T-helper 17 cell (primary cell): ENCODE measurements at places on chromosomes 2 and 18.

DNA sequence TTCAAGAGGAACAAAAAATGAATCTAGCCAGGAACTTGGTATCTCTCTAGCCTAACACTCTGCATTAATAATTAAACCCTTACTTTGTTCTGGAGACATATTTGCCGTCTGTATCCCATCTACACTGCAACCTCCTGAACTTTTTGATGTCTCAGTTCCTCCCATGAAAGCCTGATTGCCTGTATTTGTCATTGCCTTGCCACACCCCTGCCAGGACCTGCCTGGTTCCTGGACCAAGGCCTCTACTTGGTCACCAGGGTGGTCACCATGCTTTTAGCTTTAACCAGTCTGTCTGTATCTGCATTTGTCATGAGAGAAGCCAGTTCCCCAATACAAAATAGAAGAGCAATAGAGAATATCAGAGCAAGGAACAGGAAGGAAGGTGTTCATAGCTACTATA, 58.8 kb upstream of the NOL4 start:
- no peak for DNase-seq

DNA sequence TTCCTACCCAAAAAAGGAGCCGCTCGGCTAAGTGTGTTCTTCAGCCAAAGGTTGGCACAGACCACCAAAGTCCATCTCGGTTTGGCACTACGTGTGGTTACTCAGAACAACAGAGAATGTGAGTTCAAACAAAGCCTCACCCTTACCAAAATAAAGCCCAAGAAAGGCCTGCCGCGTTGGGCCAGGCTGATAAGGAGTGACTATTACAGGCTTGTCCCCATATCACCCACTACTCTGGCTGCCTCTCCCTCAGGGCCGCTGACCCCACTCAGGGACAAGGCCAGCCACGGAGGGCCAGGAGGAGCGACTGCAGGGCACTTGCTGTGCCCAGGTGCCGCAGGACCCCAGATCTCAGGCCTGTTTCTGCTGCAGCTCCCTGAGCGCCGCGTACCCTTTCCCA, 13.8 kb downstream of the HS1BP3 start:
- no peak for DNase-seq

- no peak for DNase-seq
These were observed 5.2 kb upstream of the RSAD2 start for GRCh38 chr2:6872394-6872793.

DNA sequence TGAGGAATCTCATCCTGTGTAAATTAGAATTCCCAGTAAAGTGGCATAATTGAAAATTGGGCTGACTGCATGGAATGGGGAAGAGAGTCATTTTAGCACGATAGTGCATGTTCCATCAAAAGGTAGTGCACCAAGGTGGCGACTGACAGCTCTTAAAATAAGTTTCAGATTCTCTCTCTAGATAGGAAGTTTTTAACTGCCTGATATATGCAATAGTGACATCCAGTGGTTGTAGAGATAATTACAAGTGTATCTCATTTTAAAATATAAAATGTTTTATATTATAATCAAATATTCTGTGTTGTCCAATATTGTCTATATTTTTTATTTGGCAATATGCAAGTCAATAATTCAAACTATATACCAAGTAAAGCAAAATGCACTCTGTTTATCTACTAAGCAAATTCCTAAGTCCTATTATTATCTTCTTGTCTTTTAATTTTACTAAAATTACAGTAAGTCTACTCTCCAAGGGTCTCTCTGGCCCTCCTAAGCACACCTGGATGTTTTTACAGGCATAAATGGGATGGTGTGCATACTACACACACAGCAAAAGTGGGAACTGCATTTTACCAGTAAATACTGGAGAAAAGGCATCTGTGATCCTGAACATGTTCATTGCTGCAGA, 397.7 kb upstream of the HNRNPA3 start:
- no peak for DNase-seq

DNA sequence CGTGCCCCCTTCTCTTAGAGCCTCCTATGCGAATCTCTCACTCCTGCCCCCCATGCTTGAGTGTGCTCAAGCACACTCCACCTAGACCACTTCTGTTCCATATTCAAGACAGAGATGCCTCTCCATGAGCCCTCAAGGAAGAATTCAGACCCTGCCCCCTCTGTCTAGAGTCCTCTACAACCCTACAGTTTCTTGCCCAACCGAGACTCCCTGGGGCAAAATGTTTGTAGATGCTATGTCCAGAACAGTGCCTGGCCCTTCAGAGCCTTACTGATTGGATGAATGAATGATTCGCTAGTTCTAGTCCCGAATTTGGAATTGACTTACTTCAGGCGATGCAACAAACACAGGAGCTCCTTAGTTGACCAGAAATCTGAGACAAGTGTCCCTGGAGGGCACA, 8.7 kb downstream of the APCDD1 start:
- no peak for DNase-seq

GRCh38 chr2:37219046-37219445, 12.3 kb downstream of the CEBPZ start:
- DNase-seq = no peak

DNA sequence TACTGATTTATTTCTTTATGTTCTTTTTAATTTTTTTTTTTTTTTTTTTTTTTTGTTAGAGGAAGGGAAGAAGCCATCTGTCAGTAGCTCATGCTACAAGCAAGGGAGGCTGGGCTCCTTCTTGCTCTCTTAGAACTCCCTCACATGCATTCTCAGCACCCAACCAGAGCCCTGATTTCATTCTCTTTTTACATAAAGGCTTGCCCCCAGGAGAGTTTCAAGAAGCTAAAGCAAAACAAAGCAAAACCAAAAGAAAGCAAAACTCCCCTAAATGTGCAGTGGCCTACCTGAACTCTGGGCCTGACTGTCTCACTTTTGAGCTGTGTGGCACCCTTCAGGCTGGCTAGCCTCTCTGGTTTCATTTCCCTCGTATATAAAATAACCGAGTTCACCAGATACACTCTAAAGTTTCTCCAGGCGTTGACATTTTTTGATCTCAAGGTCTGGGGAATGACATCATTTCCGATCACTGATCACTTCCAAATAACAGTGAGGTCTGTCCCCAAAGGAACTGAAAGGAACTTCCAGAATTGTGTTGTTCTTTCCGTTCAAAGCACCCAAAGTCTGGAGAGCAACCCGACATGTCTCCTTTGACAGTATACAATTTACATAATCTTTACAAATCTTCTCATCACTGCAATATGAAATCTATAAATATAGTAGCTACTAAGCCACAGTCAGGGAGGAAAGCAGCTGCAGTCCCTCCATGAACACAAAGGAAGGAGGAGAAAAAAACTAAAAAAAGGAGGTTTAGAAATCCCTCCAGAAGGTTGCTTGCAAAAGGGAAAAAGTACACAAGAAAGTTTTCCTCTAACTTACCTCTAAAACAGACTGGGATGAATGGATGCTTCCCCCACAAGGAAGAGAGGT, 145.6 kb upstream of the NCK2 start:
- DNase-seq = no peak

DNA sequence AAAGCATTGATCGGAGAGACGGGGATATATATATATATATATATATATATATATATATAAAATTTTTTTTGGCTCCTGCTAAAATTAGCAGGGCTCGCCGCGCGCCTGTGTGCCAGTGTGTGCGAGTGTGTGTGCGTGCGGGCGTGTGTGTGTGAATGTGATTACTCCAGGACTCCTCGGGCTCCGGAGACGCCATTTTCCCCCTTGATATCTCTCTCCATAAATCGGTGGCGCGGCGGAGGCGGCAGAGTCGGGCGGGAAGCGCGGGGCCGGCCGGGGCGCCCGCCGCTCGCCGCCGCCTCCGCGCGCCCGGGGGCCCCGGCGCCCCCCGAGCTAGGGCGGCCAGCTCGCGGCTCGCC, 795 bp upstream of the SETBP1 start:
- DNase-seq = no peak

- no peak for DNase-seq
These were observed 30.2 kb downstream of the MCFD2 start for GRCh38 chr2:46885376-46885775.

DNA sequence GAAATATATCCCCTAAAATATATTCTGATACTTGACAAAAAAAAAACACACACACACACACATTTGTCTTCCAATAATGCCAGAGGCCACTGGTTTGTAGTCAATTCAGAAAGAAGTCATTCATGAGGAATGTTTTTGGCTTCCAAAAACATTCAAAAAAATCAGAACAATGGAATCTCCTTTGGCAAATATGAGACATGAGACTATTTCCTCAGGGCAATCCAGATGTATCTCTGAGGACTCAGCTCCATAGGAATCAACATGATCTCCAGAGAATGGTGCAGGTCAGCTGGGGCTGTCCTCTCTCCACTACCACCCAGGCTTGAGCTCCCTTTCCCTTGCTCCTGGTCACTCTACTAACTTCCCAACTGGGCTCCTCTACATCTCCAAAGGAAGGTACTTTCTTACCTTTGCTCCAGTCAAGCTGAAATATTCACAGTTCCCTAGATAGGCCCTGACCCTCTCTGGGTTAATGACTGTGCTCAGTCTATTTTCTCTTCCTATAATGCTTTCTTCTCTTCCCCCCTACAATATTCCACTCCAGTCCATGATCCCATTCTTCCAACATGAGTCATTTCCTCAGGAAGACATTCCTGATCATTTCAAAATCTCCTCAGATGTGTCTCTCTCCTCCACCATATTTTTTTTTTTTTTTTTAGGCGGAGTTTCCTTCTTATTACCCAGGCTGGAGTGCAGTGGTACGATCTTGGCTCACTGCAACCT, 145.3 kb downstream of the C1D start:
- DNase-seq = no peak

GRCh38 chr2:207970147-207970825, 55.0 kb downstream of the PLEKHM3 start:
- no peak for DNase-seq

- no peak for DNase-seq
These were observed 16.0 kb downstream of the MALL start for GRCh38 chr2:110099471-110100225.

DNA sequence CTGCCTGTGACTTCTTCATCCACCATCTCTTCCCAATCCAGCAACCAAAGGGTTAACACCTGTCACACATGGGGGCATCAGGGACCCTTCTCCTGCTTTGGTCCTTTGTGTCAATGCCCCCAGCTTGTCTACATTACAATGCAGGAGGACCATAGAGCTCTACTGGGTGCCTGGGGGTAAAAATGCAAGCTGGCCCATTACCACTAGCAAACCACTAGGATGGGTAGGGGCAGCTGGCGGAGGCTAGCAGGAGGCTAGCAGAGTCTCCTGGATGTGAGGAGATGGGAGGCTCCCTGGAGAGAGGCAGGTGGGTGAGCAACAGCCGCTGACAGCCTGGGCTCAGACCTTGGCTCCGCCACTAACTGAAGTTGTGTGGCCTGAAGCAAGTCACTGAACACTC, 153.4 kb upstream of the SKOR2 start:
- DNase-seq = no peak

- no peak for DNase-seq
These were observed 45.4 kb upstream of the KLF11 start for GRCh38 chr2:9997936-9998335.

GRCh38 chr2:7053650-7054265, 136.5 kb downstream of the RNF144A start:
- no peak for DNase-seq

DNA sequence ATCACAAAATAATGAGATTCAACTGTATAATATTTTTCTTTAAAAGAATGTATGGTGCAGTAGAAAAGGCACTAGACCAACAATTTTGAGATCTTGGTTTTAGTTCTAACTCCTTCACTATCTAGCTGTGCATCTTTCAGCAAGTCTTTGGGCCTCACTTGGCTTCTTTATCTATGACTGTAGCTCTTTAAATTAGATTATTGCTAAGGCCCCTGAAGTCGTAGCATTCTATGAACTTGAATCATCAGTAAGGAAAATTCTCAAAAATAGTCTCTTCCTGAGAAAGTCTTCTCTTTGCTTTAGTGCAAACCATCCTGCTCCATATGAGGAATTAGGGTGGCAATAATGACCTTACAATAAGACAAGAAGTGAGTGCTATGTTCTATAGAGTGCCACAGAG, 140.4 kb downstream of the FTCDNL1 start:
- DNase-seq = no peak

GRCh38 chr2:54077088-54077900, 38.1 kb upstream of the ACYP2 start:
- no peak for DNase-seq

- no peak for DNase-seq
These were observed 888 bp upstream of the ADCY3 start for GRCh38 chr2:24920809-24921441.

DNA sequence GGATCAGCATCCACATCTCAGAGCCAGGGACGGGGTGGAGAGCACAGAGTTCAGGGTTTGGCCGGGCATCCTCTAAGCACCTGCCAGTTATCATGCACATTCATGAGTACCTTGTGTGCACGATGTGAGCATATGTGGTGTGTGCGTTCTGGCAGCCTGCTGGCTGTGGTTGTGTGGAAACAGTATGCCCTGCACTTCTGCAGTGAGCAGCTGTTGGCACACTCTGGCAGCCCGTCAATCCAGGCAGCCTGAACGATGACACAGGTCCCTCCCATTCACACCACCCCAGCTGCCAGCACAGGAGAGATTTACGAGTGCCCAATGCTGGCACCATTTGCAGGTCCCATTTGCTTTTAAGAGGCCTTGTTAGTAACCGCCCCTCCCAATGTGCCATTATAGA, 74.2 kb downstream of the CD8B2 start:
- no peak for DNase-seq

DNA sequence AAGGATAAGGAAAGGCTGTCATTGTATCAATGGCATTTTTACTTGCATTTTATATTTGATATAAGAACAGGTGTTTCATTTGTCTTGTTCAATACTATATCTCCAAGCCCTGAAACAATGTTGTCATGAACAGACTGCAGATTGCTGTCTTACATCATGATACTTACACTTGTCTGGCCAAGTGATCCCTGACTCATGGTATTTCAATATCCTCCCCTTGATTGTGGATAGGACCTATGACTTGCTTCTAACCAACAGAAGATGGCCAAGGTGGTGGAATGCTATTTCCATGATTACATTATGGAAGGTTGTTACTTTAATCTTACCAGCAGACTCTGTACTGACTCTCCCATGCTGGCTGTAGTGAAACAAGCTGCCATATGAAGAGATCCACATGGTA, 471.1 kb downstream of the CCDC85A start:
- no peak for DNase-seq

- DNase-seq = no peak
These were observed 53.3 kb downstream of the CCDC148 start for GRCh38 chr2:158403237-158403636.

- DNase-seq = no peak
These were observed 589.0 kb upstream of the ACVR2A start for GRCh38 chr2:147255812-147256211.

DNA sequence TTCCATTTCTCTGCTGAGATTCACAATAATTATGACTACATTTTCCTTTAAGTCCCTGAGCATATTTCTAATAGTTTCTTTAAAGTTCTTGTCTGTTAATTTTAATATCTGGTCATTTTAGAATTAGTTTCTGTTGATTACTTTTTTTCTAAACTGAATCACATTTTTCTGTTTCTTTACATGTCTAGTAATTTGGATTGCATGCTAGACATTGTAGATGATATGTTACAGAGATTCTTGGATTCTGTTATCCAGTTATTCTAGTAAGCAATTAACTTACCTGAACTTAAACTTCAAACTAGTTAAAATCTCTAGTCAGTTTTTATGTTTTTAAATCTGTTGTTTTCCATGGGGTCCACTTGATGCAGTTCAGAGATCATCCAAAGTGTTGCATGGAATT, 214.0 kb downstream of the MYO1B start:
- DNase-seq = no peak

GRCh38 chr2:217204358-217204757, 344.5 kb upstream of the TNP1 start:
- DNase-seq = no peak

GRCh38 chr2:223731503-223731902, 105.9 kb downstream of the AP1S3 start:
- no peak for DNase-seq

GRCh38 chr2:219197388-219197787, 9.2 kb upstream of the ZFAND2B start:
- DNase-seq = no peak
